Urinary bladder (tissue), 4 donors: ENCODE measurements at places on chromosomes 2 and 18. TPM values are rescaled to one million over a fixed set of nuclear protein-coding genes. Genes with fewer than 3 reads are reported as not detected.

The YES1 gene
- total RNA-seq: 70.2 TPM

The C2orf80 gene
- 0.37 TPM for total RNA-seq

The LCT gene
- not detected for total RNA-seq

- DNase-seq: no peak
Observed at GRCh38 chr18:57856557-57857280, 53.6 kb upstream of the ATP8B1 start.

GRCh38 chr2:65037178-65037577, 19.0 kb upstream of the CEP68 start:
- DNase-seq: no peak
